ENCODE measurements at places on chromosomes 6 and 20.

DNA sequence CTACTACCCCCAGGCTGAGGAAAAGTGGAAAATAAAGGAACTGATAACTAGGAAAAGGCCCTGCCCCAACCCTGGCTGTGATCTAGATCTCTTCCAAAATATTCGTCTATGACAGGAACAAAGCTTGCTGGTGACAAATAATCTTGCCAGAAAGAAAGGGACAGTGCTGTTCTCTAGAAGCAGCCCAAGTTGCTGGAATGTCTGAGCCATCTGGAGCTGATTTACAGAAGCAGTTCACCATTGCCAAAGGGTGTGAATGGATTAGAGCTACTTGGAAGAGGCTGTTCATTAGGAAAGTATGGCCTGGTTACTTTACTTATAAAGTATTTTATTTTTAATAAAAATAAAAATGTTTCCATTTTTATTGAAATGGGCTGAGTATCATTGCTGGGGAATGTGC is 146.3 kb downstream of the EPM2A start:
- DNase-seq = no peak

GRCh38 chr6:107600936-107601335 is 111.0 kb downstream of the SOBP start:
- no peak for DNase-seq

- no peak for DNase-seq
These were observed 85.0 kb downstream of the BMP2 start for GRCh38 chr20:6852478-6852877.

- peak; percentile 77 for DNase-seq
These were observed 661 bp downstream of the LCA5 start for GRCh38 chr6:79536585-79536953.

GRCh38 chr20:54350415-54350814 is 125.0 kb upstream of the DOK5 start:
- no peak for DNase-seq

Measured in cerebellar cortex (tissue), 1 donor.